ENCODE measurements at places on chromosomes 7 and 10.

GRCh38 chr7:18808026-18808425 lies 309.4 kb downstream of the TWIST1 start:
- no peak for DNase-seq

- DNase-seq, result no peak
Observed at GRCh38 chr10:9311702-9312499, 1257.4 kb downstream of the GATA3 start.

DNA sequence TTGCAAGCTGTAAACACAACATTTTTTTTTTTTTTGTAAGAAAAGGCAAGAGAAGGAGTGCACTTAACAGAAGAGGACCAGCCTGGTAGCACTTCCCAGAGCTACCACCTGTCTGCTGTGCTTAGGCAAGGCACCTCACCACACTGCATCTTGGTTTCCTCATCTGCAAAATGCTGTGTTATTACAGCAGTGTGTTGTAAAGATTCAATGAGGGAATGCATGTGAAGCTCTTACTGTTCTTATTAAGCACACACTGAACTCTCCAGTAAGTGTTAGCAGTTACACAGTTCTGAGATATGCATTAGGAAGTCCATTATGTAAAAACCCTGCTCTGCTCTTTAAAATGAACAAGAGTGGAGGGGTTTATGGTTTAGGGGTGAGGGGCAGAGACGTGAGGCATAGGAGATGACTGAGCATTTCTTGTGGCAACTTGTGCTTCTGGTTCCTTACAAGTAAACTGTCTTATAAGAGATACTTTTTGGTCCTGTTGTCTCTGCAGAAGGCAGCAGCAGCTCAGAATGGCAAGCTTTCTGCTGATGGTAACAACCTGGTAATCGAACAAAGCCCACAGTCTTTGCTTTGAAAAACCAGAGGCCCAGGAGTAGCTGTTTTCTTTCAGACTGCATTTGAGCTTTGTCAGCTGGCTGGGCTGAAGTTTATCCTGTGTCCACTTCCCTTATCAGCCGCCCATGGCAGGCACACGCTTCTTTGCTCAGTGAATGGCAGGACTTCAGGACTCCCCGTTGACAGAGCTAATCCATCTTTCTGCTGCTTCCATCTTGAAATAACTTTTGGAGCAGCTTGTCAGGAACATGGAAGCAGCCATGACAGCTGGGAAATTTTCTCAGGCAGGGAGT lies 98.8 kb upstream of the BMPER start:
- DNase-seq, result no peak

- DNase-seq, result peak; percentile 67
Observed at GRCh38 chr10:17617031-17617911, at the start of gene HACD1. Gene HACD1 (minus strand): TSS chr10:17617374. CDS start chr10:17617339, 35 bp downstream.

GRCh38 chr7:105935250-105935649 lies 27.8 kb upstream of the CDHR3 start:
- DNase-seq, result no peak

GRCh38 chr7:70487428-70487827 lies 644.5 kb upstream of the GALNT17 start:
- DNase-seq, result no peak

DNA sequence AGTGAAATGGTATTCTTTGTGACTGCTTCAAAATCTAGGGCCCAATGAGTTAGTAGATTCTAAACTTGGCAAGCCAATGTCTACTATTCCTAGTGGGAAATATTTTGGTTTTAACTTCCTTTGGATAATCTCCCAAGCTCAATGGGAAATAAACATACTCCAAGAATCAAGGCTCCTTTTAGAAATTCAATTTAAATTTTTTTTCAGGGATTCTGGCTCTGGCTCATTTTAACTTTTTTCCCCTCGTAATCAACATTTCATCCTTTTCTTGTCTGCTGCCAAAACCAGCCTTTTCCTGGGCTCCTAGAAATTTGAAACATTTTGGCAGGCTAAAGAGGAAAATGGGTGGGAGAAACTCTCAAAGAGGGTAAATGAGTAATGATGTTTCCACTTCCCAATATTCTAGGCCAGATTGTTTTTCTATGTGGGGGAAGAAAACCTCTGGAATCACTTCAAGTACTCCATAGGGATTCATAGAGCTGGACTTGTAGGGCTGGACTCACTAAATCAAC lies 85.6 kb upstream of the AGR3 start:
- DNase-seq, result peak; percentile 91

GRCh38 chr10:96619120-96619519 lies 32.3 kb upstream of the TM9SF3 start:
- DNase-seq, result no peak

DNA sequence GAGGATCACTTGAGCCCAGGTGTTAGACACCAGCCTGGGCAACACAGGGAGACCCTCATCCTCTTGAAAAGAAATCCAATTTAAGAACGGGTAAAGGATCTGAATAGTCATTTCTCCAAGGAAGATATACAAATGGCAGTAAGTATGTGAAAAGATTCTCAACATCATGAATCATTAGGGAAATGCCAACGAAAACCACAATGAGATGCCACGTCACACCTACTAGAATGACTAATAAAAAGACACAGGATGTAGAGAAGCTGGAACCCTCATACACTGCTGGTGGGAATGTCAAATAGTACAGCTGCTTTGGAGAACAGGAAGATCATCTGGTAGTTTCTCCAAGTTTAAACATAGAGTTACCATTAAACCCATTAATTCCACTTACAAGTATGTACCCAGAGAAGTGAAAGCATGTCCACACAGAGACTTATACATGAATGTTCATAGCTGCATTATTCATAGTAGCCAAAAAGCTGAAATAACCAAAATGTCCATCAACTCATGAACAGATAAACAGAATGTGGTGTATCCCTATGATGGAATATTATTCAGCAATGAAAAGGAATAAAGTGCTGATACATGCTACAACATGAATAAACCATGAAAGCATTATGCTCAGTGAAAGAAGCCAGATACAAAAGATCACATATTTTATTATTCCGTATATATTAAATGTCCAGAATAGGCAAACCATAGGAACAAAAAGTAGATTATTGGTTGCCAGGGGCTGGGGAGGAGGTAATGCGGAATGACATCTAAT lies 13.1 kb upstream of the ZMIZ2 start:
- DNase-seq, result peak; percentile 98

DNA sequence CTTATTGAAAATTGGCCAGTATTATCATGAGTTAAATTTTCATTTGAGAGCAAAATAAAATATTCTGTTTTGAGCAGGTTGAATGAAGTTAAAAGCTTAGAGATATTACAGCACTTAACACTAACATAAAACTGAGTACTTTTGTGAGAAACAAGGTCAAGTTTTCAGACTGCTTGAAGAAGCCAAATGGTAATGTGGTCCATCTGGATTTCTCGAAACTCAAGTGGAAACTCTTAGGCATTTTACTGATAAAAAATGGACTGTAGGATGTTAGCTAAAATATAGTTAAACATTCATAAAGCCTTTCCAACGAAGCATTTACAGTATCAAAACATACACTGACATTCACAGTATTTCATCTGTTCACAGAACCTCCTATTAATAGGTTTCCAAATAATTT lies 528.1 kb upstream of the SEMA3D start:
- no peak for DNase-seq

DNA sequence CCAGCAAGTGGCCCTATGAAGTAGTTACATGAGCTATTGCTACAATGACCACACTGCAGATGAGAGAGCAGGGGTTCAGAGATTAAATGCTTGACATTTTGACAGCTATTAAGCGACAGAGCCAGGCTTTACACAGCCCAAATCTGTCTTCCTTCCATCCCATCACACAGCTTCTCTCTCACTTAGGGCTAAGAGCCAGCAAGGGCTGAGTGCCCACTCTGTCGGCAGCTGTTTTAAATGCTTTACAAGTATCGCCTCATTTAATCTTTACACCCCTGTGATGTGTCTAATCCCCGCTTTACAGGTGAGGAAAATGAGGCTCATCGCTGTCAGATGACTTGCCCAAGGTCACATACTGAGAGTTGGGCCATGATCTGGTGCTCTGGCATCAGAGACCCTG lies 15.2 kb upstream of the OPALIN start:
- no peak for DNase-seq

GRCh38 chr7:105675934-105676371 lies 94.7 kb upstream of the EFCAB10 start:
- no peak for DNase-seq

DNA sequence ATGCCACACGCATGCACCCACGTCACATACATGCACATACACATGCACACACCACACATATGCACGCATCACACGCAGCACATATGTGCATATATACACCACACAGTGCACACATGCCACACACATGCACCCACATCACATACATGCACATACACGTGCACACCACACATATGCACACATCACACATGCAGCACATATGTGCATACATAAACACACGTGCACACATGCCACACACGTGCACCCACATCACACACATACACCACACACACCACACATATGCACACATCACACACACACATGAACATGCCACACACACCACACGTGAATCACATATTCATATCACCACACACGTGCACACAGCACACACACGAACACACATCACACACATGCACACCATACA lies 338.8 kb downstream of the PTPRN2 start:
- no peak for DNase-seq

- DNase-seq, result no peak
Observed at GRCh38 chr10:57015595-57016318, 654.7 kb upstream of the ZWINT start.

GRCh38 chr10:16792675-16793074 lies 24.5 kb downstream of the RSU1 start:
- peak; percentile 51 for DNase-seq

GRCh38 chr10:49158404-49158803 lies 24.6 kb upstream of the FAM170B start:
- peak; percentile 24 for DNase-seq

- DNase-seq, result peak; percentile 15
Observed at GRCh38 chr7:95718577-95719410, 53.6 kb upstream of the DYNC1I1 start.

GRCh38 chr10:93815304-93816096 lies 57.8 kb downstream of the LGI1 start:
- DNase-seq, result peak; percentile 12

- no peak for DNase-seq
Observed at GRCh38 chr10:114922003-114922402, 16.0 kb upstream of the TRUB1 start.

DNA sequence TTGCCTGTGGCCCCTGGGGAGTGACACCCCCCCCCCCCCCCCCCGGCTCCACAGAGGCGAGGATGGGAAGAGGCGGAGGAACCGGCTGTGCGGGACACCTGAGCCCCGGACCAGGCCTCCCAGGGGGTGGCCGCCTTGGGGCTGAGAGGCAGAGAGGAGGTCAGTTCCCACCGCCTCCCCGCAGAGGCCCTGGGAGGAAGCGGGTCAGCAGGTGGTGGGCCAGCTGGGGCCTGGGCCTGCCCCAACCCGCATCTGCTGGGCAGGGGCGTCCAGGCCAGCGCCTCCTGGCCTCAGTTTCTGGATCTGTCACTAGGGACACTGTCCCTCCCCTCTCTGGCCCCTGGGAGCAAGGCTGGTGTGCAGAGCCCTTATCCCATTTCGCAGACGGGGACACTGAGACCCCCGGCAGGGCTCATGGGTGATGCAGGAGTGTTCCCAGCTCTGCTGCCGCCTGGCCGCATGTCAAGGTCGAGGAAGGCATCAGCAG lies 14.6 kb upstream of the LFNG start:
- no peak for DNase-seq

- DNase-seq, result peak; percentile 94
Observed at GRCh38 chr10:62618576-62619412, 185.7 kb upstream of the ADO start.

DNA sequence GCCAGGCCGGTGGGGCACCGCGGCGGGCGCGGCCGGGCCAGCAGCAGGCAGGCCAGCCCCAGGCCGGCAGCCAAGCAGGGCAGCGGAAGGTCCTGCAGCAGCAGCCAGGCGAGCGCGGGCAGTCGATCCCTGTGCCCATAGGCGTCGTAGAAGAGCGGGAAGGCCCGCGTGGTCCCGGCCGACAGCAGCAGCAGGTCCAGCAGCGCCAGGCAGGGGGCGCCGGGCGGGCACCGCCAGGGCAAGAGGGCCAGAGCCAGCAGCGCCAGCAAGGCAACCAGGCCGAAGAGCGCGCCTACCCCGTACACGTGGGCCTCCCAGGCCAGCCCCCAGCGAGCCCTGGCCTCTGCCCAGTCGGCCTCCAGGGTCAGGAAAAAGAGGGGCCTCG lies 8.4 kb upstream of the RBM28 start:
- DNase-seq, result peak; percentile 17

GRCh38 chr7:3494947-3495346 lies 193.9 kb downstream of the SDK1 start:
- DNase-seq, result no peak

DNA sequence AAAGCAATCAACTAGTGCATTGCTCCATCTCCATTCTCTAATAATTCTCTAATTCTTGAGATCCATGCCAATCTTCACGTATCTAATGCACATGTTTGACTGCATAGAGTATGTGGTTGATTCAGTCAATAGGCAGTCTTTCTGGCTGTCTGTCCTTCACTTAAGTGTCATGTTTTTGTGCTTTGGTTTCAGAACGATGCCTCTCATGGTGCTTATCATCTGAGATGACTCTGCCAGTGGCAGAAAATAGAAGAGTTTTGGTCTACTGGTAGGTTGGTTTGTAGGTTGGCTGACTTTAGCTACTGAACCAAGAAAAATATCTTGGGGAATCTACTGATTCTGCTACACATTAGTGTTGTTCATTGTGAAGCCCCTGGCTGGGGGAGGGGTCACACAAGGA lies 364.2 kb downstream of the SFMBT2 start:
- no peak for DNase-seq

GRCh38 chr10:5476918-5477525 lies 22.3 kb downstream of the CALML5 start:
- no peak for DNase-seq
